ENCODE measurements at places on chromosomes 7 and 10.

DNA sequence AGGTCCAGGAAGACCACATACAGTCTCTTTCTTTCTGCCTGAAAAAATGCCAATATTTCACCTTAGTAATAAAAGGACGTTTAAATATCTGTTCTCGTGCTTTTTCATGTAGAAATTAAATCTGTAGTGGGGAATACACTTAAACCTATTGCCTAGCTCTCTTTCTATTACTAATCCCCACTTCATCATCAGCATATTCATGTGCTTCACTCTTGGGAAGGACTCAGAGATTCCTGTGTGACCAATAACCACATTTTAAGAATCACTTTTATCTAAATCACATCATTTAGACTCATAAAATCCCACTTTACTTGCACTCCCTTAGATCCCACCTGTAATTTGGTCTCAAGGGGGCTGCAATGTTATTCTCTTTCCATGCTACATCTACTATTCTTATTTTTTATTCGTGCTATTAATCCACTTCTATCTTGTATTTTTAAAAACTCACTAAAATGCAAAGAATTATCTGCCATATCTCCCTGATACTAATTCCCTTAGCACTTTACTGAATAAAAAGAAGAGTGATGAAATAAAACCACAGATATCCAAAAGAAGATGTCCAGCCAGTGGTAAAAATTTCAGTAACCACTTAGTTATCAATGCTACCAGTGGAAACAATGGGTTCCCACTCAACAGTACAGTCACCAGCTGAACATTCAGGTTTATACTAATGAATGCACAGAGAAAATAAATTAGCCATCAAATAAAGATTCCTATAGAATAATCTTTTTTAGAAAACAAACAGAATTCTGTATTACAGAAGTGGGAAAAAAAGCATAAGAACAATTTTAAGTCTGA, 102.1 kb downstream of the PPP1R17 start:
- no peak for DNase-seq

DNA sequence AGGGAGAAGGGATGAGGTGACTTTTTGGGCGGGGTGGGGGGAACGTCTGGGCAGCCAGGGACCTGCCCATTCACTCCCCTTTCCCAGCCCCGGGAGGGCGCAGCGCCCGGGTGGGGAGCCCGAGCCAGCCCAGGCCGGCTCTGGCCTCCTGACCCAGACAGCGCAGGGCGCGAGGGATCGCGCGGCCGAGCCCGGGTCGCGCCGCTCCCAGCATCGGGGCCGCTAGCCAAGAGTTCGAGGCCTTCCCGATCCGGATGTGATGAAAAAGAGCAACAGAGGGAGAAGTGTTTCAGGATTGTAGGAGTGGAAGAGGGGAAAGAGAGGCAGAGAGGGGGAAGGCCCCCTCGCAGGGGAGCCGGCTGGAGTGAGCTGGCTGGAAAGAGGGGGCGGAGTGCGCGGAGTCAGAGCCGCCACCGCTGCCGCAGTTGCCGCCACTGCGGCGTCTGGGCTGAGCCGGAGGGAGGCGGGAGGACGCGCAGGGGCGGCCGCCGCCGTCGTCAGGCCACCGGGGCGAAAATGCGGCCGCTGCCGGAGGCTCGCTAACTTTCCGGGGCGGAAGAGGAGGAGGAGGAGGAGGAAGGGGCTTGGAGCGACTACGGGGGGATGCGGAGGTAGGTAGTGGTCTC, at the start of gene MDFIC:
TSS of gene MDFIC (plus strand) at position 69 of the 626 bp plus-strand sequence. CDS start 940 bp downstream, outside the sequence.
- DNase-seq: no peak

GRCh38 chr10:132827861-132828539, 42.1 kb upstream of the NKX6-2 start:
- no peak for DNase-seq

GRCh38 chr10:131700506-131700905, 200.3 kb upstream of the PPP2R2D start:
- DNase-seq: no peak

DNA sequence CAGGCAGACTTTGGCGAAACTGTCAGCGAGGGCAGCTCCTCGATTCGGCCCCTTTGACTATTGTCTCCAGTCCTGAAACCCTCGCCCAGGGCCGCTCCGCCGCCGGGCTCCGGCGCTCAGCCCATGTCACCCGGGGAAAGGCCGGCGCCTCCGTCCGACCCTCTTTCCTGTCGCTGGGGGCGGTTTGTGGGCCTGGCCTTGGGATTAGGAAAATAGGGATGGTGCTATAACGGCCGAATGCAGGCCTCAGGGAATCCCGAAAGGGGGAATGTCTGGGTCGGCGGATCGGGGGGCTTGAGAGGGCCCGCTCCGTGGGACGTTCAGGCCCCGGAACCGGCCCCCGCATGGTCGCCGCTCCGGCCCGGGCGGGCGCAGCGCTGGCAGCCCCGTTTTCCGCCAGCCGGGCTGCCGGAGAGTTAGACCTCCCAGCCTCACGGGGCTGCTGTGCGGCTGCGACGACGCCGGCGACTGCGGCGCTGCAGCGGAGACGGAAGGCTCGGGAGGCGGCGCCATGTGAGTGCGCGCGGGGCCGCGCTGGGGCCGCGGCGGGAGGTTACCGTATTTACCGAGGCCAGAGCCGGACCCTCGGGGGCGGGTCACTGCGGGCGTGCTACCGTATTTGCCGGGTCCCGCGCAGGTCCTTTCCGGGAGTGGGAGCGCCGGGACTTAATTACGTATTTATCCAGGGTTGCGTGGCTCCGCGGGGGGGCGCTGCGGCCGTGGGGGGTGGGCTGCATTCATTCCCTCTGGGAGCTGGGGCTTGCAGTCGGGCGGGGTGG, 25.9 kb downstream of the ZNF775 start:
- DNase-seq: peak; percentile 87

DNA sequence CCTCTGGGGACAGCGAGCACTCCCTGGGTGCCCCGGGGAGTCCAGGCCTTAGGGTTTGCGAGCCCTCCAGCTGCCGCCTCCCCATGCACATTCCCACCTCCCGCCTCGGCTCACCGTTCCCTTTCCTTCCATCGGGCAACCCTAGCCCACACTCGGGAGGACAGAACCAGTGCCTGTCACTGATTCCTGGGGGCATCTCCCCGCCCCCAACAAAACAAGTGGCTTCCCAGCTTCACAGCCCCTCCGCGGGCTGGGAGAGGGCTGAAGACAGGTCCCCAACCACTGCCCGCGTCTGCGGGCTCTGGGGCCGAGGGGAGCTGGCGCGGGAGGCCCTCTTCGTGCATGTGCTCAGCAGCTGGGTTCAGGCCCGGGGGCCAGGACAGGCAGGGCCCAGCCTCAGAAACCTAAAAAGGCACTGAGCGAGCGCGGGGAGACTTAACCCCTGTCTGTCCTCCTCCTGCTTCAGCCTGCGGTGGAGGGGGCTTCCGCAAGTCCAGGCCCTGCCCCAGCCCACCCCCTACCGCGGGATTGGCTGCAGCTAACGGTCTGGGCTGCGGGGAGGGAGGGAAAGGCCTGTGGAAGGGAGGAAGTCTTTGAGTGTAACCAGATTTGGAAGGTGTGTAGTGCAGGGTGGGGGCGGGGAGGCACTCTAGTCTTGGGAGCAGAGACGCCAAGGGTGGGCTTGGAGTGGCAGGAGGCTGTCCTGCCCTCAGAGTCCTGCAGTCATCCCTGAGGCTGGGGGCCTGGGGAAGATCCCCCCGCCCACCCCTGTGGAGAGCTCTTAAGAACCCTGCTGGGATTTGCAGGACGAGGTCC, 1.2 kb downstream of the FLNC start:
- DNase-seq: no peak
